ENCODE measurements at places on chromosomes 5 and 9.

DNA sequence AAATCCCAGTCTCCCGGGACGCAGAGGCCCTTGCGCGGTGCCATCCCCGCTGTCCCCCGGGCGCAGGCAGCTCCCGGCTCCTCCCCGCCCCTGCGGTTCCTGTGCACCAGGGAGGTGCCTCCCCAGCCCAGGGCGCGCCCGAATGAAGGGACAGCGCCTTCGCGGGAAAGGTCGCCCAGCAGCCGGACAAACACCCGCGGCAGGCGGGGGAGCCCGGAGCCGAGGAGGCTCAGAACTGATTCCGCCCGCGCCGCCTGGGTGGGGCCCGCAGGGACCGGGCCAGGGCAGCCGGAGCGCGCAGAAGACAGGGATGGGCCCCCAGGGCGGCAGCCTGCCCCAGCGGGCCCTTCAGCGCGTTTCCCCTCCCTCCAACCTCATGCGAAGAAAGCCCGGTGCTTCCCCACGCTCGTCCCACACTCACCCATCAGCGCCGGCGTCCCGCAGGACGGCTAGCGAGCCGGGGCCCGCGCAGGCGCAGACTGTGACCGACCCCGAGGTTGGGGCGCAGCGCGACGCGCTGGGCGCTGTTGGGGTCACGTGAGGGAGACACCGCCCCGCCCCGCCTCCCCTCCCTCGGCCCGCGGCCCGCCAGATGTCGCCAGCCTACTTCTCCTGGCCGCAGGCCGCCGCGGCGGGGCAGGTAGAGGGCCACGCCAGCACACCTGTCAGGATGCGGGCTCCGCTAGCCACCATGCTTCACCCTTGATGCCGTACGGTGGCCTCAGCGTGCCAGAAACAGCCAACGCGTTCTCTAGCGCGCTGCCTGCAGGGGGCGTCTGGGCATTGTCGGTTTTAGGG, at the start of gene SLC25A51:
TSS of gene SLC25A51 (minus strand) at position 481 of the 798 bp plus-strand sequence. CDS start 15,577 bp downstream, outside the sequence.
- DNase-seq: peak; percentile 98

- no peak for DNase-seq
Measured at GRCh38 chr5:1351156-1351555, 6.3 kb upstream of the CLPTM1L start.

DNA sequence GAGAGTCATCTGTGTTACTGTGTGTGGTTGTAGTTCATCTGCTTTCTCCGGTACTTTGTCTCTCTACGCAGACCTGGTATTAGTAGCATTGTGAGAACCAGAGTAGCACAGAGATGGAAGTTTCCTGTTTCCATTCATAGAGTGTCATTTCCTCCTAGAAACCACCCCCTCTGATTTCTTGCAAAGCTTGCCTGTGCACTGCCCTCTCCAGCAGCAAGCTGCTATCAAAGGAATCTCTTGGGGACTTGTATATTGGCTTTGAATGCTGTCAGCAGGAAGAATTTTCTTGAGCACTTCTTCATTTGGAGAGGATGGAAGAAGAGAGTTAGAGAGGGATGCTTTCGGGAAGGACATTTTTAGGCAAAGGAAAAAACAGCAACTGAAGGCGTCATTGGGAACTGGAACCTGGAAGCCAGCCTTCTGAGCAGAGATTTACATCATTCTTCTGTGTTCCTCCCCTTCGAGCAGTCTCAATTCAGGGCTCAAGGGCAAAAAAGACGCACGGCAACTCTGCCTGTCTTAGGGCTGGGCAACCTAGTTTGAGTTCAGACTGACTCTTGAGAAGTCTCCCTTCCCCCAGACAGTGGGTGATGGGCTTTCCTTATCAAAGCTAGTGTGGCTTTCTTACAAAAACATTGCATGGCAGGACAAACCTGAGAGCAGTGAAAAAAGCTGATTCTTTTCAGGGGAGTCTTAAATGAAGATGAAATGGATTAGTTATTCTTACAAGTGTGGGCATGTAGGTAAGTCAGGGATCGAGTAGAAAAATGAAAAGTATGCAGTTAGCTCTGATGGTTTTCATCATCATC, 226.3 kb downstream of the AOPEP start:
- peak; percentile 6 for DNase-seq

- DNase-seq: peak; percentile 54
Measured at GRCh38 chr9:134381671-134382516, 55.6 kb downstream of the RXRA start.

- no peak for DNase-seq
Measured at GRCh38 chr5:93078082-93079038, 502.7 kb downstream of the NR2F1-AS1 start.

GRCh38 chr9:74309654-74310053, 187.5 kb upstream of the RORB start:
- DNase-seq: no peak

DNA sequence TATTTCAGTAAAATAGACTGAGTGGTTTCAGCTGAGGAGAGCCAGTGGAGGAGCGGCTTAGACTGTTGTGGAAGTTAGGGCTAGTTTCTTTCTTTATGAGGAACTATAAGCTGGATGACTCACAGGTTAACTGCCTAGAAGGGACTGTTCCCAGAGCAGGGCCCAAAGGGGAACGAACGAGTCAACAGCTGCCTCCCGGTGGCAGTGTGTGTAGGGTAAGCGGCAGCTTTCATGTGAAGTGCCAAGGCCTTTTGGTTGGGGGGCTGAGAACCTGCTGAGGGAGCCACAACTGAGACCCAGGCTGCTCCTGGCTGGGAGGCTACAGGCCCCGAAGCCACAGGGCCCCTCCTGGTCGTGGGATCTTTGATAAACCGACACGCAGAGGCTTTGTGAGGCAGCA, 7.0 kb downstream of the SQSTM1 start:
- DNase-seq: peak; percentile 32

GRCh38 chr5:81778642-81779041, 27.7 kb upstream of the SSBP2 start:
- DNase-seq: no peak

DNA sequence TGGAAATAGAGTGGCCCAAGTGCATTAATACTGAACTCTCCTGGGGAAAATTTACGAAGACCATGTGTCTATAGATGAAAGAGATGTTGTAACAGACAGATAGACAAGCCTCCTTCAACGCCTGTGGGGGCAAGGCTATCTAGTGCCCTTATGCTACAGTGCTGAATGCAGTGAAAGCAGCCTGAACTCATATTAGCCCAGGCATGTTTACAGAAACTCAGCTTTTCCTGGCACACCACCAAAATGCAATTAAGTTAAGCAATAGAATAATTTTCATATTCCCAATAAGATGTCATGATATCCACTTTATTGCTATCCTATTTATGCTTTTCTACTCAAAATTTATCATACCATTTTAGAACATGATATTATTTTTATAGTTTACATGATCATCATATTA, 277.0 kb downstream of the DIRAS2 start:
- DNase-seq: no peak

Data from CD4-positive, alpha-beta T cell treated with Interleukin-2 at 100 ng/mL for 4 hours (primary cell).